RCC 7860 (cell line): ENCODE measurements at places on chromosomes 16 and 17.

- DNase-seq = no peak
Observed at GRCh38 chr16:58266336-58266735, 28.5 kb downstream of the PRSS54 start.

GRCh38 chr16:10181196-10182162, 749 bp downstream of the GRIN2A start:
- no peak for DNase-seq

DNA sequence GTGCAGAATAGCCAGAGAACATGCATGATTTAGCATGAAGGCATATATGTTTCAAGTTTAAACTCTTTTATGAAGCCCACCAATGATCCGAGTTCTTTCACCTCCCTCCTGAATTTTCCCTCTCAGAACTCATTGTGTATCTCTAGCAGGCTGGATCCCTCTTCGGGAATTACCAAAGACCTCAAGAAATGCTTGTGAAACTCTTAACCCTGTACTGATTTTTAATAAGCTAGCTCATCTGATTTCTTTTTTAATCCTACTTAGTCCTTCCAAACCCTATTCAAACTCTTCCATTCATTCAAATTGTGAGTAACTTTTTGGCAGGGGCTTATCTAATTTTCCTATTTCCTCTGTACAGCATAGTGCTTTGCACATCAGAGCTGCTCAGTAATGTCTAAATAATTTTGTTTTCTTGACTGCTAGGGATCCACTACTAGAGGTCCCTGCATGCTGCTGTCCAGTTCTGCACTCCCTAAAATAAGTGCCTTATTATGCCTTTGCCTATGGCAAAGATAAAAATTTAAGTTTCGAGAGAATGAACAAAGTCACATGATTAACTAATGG, 723.8 kb downstream of the CDH11 start:
- no peak for DNase-seq

- no peak for DNase-seq
Observed at GRCh38 chr16:12321311-12321842, 344.8 kb downstream of the SNX29 start.

DNA sequence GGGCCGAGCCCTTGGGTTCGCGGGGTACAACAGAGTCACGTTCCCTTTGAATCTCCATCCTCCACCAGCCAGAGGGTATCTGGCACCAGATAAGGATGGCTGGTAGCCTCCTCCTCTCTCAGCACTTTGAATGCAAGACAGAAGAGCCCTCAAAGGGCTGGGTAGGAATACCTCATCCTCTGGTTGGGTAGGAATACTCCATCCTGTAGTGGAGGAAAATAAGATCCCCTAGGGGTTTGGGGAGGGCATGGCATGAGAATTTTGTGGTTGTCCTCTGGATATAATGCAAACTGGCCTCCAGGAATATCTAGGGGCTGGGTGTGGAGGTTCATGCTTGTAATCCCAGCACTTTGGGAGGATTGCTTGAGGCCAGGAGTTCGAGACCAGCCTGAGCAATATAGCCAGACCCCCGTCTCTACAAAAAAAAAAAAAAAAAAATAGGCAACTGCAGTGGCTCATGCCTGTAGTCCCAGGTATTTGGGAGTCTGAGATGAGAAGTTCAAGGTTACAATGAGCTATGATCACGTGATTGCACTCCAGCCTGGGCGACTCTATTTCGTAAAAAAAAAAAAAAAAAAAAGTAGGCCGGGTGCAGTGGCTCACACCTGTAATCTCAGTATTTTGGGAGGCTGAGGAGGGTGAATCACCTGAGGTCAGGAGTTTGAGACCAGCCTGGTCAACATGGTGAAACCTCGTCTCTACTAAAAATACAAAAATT, 2.7 kb downstream of the IGFBP4 start:
- no peak for DNase-seq

GRCh38 chr17:40412880-40413279, 4.8 kb downstream of the TOP2A start:
- no peak for DNase-seq
